ENCODE measurements at places on chromosomes 4 and X.
A peak's percentile ranks its signal among the peaks of the same experiment; 100 is the strongest.

DNA sequence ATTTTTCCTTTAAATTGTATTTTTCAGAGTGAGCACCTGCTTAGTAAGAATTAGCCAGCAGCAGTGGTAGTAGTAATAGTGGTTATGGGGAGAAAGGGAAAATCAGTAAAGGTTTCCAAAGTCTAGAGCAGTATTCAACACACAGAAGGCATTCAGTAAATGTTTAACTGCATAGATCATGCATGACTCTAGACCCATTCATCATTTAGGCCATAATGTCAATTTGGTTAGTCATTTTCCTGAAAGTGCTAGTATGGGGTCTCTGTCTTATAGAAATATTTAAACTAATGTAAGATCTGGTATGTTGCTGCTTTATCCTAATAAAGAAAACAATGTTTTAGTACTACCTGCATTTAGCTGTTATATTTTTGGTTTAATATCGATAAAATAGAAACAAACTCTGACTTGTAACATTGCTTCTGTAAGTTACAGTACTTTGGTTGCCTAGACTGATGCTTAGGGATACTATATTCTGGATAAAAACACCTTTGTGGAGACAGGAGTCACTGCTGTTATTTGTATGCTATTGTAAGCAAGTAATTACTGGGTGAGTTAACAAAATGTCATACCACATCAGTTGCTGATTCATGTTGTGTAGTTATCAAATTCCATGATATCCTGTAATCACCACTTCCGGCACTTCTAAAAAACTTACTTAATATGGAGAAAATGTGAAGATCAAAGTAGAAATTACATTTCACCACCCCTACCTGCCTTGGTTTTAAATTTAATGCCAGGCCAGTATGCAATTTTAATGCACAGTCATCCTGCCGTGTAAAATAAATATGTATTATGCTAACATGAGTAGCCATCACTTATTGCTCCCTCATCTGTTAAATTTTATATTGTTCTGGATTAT, 115.8 kb upstream of the BMPR1B start:
- no peak for DNase-seq

- no peak for DNase-seq
Observed at GRCh38 chrX:118560489-118560888, 64.9 kb downstream of the DOCK11 start.

DNA sequence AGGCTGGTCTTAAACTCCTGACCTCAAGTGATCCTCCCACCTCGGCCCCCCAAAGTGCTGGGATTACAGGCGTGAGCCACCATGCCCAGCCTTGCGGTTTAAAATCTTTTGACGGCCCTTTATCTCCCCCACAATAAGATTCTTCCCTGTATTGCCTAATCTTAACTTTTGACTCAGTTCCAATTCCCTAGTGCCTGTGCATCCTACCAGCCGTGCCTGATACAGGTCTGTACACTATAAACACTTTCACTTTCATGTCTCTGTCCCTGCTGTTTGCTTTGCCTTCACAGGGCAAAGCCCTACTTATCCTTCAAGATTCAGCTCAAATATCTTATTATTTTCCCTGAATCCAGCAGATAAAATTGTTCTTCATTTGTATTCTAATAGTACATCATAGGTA, 74.6 kb downstream of the WDR44 start:
- DNase-seq = no peak

DNA sequence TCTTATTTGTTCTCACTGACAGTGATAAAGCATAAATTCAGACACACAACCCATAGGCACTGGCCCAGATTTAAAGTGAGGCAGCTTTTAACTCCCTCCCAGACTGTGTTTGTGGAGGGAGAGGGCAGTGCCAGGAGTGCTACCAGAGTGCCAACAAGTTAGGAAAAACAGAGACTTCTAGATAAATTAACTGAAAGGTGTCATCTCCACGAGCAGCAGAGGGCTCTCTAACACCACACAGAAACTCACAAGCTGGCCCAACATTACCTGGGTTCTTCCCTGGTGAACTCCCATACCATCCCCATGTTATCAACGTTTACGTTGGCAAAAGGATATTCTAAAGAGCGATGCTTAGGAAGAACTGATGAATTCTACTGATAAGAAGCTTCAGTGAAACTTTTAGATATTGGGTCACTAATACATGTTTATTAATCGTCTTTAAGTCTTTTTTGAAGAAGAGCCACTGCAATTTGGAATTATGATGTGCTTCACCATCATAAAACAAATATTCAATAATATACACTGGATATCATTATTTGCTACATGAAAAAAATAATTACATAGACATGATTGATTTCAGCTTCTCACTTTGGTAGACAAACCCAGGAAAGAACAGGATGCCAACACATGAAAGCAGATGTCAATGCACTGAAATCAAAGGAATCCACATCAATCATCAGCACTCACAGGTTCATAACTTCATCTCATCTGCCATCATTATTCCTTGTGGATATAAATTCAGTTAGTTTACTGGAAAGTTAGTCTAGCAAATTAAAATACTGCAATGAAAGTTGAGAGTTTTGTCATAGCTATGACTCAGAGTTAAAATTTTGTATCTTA, 121.2 kb upstream of the NAP1L5 start:
- peak; percentile 32 for DNase-seq

GRCh38 chr4:73721435-73721834, 18.9 kb upstream of the CXCL8 start:
- DNase-seq = no peak

DNA sequence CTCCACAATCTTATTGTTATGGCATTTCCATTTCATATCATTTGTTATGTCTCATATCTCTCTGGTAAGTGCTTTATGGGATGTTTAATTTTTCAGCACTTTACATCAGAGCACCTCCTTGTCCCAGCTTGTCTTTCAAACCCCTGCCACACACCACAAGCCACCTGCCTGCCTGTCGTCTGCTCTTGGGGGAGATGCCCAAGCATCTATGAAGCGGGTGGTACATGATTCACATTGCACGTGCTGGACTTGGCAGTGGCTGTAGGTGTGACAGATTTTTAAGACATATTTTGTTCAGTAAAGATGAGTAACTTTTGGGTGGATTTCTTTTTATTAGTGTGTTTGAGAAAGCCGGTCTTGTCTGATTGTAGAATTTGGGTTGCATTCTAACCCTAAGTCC, 14.2 kb upstream of the SPATA4 start:
- no peak for DNase-seq

DNA sequence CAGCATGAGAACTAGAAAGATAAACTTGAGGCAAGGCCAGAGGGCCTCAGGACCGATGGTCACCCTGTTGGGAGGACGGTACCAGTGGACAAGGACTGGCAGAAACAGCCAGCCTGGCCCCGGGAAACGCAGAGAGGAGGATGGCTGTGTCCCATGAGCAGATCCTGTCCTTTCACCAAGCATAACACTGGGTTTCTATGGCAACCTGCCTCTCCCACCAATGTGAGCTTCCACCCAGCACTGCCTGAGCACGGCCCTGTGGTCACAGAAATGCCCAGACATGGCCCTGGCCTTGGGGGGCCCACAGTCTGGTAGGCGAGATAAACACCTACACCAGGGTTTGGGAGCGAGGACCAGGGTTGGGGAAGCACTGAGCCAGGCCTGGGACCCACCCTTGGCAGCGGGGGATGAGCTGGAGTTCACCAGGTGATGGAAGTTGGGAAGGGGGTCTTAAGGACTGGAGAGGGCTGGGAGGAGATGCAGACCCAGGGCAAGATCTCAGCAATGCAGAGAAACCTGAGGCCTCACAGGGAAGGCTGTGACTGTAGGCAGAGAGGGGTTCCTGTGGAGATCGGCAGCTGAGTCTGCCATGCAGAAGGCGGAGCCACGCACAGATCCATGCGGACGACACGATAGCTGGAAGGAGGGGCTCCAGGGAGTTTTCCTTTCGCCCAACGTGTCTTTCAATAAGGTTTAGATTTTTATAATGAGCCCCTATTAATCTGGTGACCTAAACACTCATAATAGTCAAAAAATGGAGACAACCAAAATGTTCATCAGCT, 32.7 kb upstream of the CRMP1 start:
- DNase-seq = no peak

DNA sequence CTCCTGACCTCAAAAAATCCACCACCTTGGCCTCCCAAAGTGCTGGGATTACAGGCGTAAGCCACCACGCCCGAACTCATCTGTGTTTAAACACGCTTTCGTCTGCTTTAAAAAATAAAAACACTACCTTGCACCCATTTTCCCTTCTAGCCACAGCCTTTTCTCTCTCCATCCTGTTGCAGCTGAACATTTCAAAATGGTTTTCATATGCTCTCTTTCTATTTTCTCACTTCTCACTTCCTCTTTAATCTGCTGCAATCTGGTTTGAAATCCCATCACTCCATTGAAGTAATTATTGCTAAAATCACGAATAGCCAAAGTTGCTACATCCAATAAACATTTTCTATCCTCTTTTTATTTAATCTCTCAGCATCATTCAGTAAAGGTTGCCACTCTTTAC, 70.0 kb downstream of the DCHS2 start:
- no peak for DNase-seq

DNA sequence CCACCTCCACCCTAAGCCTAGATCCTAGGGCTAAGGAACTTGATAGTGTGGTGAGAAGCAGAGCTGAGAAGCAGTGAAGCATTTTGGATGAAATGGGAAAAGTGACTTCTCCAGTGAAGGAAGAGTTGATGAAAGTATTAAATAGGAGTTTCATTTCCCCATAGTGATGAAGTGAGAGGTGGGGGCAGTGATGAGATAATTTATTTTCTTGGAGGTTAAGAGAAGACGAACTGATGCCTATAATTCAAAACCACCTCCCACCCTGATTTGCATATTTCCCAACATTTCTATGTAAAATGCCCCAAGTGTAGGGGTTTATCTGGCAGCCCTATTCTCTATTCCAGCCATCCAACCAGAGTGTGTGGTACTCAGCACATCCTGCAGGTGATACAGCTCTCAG, 6.3 kb downstream of the LONRF3 start:
- no peak for DNase-seq

- DNase-seq = no peak
Observed at GRCh38 chr4:84070289-84070688, 428.8 kb downstream of the NKX6-1 start.

DNA sequence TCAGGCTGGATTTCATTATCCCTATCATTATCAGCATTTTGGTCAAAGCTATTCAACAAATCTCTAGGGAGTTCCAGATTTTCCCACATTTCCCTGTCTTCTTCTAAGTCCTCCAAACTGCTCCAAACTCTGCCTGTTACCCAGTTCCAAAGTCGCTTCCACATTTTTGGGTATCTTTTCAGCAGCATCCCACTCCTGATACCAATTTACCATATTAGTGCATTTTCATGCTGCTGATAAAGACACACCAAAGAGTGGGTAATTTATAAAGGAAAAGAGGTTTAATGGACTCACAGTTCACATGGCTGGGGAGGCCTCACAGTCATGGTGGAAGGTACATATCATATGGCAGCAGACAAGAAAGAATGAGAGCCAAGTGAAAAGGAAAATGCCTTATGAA, 132.8 kb upstream of the SLC7A11 start:
- DNase-seq = no peak
